ENCODE measurements at places on chromosomes 5 and 9.
A peak's percentile ranks its signal among the peaks of the same experiment; 100 is the strongest.

DNA sequence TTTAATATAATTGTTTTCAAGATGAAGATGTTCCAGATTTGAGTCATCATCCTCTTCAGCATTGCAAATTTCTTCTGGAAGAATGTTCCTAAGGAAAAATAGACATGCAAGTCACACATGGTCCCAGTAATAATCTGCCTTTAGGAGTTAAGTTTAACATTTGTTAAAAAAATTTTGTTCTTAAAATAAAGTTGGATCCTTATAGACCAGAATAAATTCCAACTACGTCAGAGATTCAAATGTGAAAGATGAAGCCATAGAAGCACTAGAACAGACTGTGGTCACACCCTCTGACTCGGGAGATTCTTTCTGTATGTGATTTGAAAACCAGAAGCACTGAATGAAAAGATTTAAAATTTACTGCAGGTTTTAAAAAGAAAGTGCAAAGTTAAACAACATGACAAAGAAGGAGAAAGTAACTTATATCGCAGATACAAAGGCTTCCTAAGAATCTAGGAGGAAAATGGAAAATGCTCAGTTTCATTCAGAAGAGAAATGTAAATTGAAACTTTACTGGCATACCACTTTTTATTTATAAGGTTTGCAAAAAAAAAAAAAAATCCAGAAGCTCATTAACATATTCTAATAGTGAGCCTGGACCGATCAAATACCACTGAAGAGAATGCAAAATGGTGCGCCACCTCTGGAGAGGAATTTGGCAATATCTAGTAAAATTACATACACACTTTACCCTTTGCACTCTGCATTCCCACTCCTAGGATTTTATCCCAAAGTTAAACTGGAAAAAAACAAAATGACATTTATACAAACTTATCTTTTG lies 14.3 kb upstream of the ASPN start:
- DNase-seq: no peak

- peak; percentile 60 for DNase-seq
These were observed 75.4 kb downstream of the NFIB start for GRCh38 chr9:14238518-14238917.

GRCh38 chr5:126007841-126008240 lies 415.4 kb upstream of the GRAMD2B start:
- DNase-seq: no peak

- DNase-seq: no peak
These were observed 11.8 kb upstream of the NADK2 start for GRCh38 chr5:36253575-36253974.

- no peak for DNase-seq
These were observed 51.3 kb downstream of the SNX24 start for GRCh38 chr5:122896598-122897282.

DNA sequence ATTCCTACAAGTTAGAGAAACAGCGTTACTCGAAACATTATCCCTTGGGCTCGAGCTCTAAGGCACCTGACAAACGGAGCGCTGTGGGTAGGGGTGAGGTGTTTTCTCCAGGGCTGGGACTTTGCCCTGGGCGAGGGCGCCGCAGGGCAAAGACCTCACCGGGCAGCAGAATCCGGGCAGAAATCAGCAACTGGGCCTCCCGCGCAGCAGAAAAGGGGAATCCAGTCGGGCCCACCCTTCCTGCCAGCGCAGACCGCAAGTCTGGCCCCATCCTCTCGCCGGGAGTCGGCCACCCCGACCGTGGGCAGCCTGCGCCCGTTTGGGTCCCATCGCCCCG lies 430 bp upstream of the MSH3 start:
- no peak for DNase-seq

DNA sequence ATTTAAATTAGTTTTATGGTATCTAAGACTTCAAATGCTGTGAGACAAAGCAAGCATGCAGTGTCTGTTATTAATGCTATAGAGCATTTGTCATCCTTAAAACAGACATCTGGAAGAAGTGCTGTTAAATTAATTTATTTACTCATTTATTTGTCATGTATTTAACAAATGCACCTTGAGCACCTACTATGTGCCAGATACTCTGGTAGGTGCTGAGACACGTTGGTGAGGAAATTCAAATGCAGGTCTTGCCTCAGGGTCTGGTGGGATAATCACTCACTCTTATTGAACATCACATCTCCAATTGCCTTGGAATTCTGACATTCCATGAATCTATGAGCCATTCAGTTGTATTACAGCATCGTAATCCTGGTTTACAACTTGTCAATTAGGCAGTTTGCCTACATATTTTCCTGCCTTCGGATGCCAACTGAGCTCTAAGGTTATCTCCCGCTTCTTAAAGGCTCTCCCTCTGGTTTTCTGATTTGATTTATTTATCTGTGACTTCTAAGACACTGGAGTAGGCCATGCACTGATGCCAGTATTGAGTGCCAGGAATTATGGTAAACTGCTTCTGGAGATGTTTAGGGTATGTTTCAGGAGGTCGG lies 56.0 kb upstream of the RPS23 start:
- DNase-seq: no peak

DNA sequence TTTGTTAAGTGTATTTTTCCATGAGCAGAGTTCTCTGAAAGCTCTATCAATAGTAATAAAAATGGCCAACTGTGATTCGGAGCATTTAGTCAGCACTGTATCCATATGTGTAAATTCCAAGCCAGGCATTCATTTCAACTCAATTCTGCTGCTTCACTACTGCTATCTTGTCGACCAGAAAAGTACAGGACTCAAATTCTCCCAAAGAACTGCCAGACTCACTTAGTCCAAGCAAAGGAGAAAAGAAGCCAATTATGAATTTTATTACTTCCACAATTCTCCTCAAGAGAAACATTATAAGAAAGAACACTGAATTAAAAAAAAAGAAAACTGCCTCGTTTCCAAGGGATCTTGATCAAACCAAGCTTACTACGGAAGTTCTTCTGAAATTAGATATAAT lies 906.3 kb upstream of the DMAC1 start:
- DNase-seq: no peak

DNA sequence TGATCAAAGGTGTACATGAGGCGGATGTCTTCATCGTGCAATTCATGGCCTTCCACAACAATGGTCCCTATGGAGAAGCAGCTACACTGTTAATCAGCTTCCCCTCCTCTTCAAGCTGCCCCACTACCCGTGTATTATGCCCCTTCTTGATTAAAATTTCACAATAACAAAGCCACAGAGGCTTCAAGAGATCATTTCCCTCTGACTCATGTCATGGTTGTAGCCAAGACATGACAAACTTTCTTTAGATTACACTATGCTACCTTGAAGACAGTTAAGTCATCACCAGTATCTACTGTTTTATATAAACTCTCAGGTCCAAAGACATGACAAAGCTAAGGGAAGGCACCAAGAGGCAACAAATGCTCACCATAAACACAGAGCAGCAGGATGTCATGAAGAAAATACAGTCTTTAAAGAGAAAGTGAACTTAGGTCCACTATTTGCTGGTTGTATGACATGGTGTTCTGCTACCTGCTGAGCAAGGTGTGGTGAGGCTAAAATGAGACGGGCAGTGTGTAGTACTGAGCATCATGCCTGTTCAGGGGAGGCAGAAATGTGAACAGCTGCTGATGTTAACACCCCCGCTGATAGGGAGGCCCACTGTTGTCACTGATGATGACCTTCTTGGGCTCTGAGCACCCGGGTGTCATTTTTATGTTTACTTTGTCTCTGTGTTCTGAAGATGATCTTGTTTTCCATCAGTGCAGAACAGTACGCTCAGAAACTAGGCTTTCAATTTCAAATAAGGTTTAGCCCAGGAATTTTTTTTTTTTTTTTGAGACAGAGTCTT lies 48.3 kb downstream of the IARS1 start:
- DNase-seq: no peak

DNA sequence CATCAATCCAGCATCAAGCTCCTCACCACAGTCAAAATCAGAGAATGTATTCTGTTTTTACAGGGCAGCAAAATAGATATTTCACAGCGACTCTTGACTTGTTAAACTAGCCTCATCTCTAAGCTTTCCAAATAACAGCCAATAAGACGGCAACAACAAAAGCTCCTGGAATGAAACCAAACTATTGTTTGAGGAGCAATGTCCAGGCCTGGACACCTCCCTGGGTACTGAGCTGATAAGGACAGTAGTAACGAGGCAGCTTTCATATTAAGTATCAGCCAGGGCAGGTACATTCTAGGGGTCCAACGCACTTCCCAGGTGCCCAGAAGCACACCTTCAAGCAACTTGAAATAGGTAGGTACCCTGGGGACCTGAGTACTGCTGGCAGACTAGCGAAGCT lies 260.3 kb downstream of the ENC1 start:
- no peak for DNase-seq

GRCh38 chr9:14146201-14146874 lies 167.6 kb downstream of the NFIB start:
- no peak for DNase-seq

- DNase-seq: no peak
These were observed 20.8 kb upstream of the ACTBL2 start for GRCh38 chr5:57503433-57503832.

DNA sequence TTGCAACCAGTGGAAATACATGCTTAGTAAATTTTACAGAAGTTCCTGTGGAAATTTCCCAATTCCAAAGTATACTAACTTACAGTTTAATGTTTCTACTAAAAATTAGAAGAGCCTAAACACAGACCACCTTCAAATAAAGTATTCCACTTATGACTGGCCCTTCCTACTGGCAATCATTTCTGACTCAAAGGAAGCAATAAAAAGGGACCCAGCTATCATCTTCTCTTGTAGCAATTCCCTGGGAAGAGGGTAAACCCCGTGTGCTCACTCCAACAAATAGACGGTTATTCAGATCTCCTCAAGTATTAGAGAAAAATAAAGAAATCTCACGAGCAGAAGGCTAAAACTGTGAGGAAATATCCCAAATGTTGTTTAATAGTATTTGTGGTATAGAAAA lies 43.3 kb downstream of the GOLPH3 start:
- no peak for DNase-seq

DNA sequence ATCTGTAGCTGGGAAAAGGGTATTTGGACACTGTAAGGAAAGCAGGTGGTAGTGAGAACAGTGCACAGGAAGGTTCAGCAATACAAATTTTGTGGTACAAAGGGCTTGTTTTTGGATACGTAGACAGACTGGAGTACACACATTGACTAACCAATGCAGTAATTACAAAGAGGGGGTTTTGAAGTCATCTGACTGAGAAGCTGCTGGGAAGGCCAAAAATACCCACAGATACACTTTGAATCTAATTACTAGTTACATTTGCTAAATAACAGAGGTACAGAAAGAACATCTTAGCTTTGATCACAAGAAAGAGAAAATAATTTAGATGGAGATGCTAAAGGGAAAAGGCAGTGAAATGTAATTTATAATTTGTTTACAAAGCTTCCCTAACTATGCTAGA lies 45.9 kb downstream of the PKD2L2 start:
- no peak for DNase-seq

GRCh38 chr5:163460562-163461171 lies at the start of gene HMMR:
HMMR (plus strand) TSS chr5:163460632; CDS start chr5:163460693, 61 bp downstream.
- no peak for DNase-seq

DNA sequence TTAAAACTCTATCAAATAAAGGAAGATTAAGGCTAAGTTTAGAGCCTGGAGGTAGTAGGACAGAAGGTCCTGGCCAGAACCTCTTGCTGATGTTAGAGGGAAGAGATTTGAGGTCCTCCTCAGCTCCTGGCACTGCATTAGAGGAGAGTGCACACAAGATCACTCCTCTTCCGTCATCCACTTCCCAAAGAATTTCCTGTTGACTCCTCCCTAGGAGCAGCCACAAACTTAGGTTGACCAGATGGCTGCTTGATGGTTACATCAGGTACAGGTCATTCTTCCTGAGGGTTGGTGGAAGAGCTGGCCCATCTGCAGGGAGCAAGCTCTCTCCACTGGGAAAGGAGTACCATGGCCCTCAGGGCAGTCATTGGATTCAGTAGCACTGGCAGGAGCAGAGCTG lies 93.9 kb upstream of the IL33 start:
- no peak for DNase-seq

GRCh38 chr9:125505988-125506438 lies 201.0 kb downstream of the MAPKAP1 start:
- no peak for DNase-seq

DNA sequence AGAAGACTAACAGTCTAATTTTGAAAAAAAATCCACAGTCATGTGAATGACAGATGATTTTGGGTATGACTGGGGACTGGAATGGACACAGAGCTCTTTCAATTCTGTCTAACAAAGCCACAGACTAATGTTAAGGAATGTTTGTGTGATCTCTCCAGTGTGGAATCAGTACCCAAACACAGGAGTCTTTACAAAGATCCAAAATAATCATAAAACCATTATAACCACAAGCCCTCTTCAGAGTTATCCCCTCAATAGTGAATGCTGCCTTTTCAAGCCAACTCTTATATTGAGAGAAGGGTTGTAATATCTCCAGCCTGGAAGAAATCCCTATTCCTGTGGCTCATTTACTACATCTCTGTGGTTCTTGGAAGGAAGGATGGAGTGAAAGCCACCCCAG lies 552.0 kb upstream of the CLINT1 start:
- no peak for DNase-seq

DNA sequence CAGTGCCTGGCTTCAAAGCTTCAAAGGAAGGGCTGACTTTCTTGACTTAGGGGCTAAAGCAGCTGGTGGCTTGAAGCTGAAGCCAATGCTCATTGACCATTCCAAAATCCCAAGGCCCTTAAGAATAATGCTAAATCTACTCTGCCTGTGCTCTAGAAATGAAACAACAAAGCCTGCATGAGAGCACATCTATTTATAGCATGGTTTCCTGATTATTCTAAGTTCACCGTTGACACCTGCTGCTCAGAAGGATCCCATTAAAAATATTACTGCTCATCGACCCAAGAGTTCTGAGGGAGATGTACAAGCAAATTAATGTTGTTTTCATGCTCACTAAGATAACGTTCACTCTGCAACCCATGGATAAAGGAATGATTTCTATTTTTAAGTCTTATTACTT lies 6.7 kb downstream of the TMEM174 start:
- DNase-seq: no peak

GRCh38 chr9:27353166-27353473 lies 56.2 kb upstream of the EQTN start:
- no peak for DNase-seq

DNA sequence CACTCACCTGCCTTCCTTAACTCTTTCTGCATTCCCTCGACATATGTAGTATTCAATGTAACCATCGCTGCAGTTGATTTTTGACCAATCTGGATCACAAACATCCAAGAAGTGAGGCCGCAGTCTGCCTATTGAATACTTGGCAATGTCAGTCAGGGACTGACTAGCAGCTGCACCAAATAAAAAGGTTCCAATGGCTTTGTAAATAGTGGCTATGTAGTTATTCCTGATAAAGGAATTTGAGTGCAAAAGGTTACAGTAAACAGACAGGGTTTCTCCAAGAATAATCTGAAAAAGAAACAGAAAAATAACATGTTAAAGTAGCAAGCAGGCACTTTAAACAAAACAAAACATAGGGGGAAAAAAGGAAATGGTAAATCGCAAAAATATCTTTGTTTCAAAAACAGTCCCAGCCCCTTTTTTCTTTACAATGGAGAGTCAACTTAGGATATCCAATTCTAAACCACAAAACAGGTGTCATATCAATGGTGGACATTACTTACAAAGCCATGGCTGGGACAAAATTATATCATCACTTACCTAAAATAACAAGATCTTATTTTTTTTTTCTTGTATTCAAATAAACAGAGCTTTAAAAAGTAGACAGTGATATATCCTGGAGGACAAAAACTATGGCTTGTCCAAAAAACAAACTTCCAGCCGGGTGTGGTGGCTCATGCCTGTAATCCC lies 66.8 kb downstream of the PLPP1 start:
- DNase-seq: no peak
